ENCODE measurements at places on chromosomes 7 and 10.

- DNase-seq: peak; percentile 38
Observed at GRCh38 chr7:44058759-44059218, 6.6 kb downstream of the PGAM2 start.

DNA sequence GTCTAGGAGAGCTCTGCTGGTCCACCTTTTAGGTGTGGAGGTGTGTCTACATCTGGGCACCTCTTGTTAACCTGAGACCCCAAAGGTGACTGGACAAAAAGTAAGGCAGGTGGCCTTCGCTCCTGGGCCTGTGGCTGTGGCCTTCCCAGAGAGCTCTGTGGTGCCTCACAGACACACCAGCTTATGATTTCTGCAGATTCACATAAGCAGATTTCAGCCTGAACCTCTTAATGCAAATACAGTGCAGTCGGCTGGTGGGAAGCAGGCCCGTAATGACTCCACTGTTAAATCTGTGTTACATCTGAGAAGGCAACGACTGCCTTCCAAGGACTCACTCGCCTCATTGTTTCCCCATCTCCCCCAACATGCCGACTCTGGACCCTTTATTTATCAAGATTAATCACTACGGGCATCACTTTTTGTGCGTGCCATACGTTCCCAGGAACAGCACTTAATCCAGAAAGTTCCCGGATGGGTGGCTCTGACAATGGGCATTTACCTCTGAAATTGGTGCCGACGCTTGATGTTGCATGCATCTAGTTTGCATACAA lies 119.8 kb downstream of the EBF3 start:
- no peak for DNase-seq

- DNase-seq: no peak
Observed at GRCh38 chr7:16271990-16272665, 149.2 kb downstream of the CRPPA start.

- no peak for DNase-seq
Observed at GRCh38 chr7:108127461-108127860, 2.7 kb downstream of the LAMB4 start.

DNA sequence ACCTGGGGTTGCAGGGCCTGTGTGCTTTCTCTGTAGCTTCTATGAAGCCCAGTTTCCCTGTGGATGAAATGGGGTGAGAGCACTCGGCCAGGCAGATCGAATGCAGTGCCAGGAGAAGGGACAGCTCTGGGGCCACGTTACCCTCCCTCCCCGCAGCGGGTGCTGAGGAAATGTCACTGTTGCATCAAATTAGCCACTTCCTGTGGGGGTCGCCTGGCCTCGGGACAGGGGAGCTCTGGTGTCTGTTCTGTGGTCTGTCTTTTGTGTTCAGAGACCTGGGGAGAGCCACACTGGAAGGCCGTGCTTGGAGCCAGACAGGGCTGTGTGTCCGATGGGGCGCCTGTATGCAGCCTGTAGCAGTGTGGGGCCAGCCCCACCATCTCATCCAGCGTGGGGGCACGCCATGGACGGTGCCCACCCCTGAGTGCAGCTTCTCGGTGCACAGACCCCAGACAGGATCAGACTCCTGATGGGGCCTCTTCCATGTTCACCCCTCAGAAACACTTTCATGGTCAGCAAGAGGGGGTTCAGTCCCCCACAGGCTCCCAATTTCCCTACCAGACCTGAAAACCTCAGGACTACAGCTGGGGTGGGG lies 13.6 kb downstream of the TTYH3 start:
- no peak for DNase-seq

GRCh38 chr7:27424231-27424630 lies 181.6 kb downstream of the EVX1 start:
- DNase-seq: no peak

DNA sequence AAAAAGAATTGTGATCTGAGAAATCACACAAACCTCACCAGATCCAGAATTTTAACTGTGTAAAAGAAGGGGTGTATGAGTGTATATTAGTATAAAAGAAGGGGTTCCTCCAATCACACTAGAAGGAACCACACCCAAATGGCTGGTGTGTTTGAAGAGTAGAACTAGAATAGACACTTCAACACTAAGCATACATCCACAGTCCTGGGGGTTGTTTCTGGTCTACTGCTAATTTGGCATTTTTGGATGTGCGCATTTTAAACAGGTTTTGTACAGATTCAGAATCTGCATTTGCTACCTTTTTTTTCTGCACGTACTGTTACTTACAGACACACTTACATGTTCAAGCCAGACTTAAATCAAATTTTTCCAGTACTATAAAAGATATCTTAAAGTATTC lies 64.6 kb downstream of the PDE1C start:
- no peak for DNase-seq

GRCh38 chr7:131623154-131623553 lies 66.7 kb upstream of the PODXL start:
- DNase-seq: no peak

GRCh38 chr10:17213646-17214349 lies 12.3 kb upstream of the TRDMT1 start:
- DNase-seq: no peak

- DNase-seq: no peak
Observed at GRCh38 chr10:58578366-58578765, 65.7 kb downstream of the BICC1 start.

- peak; percentile 24 for DNase-seq
Observed at GRCh38 chr7:157711353-157711888, 374.6 kb downstream of the DNAJB6 start.

DNA sequence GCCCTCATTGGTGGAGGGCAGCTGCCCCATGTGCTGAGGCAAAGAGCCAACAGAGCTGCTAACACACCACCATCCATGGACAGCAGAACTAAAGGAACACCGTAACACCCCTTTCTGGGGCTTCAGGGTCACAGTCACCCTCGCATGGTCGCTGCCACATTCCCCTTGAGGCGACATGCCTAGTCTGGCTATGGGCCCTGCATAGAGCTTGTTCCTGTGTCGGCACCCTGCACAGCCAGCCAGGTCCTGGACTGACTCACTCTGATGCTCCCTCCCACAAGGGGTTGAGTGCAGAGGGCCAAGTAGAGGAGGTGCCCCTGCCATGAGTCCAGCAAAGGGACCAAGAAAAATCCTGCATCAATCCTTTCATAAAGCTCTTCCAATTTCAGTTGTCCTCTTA lies 77.8 kb downstream of the GNAT3 start:
- no peak for DNase-seq

- DNase-seq: no peak
Observed at GRCh38 chr10:32795598-32796183, 162.3 kb downstream of the ITGB1 start.

DNA sequence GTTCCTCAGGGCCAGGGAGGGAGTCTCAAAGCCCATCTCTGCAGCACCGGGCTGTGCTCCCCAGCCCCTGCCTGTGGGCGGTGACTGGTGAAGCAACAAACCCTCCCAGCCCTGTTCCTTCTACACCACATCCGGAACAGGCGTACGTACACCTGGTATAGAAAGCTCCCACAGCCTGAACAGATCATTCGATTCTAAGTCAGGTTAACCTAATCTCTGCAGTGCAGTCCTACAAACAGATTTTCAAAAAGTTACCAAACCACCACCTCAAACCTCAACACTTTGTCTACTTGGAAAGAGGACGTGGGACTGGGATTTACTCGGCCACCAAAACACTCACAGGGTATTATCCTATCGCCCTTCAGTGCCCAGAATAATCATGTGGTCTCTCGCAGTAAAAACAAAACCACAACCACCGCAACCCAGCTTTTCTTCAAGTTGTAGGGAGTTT lies 238.4 kb downstream of the DIP2C start:
- peak; percentile 86 for DNase-seq

DNA sequence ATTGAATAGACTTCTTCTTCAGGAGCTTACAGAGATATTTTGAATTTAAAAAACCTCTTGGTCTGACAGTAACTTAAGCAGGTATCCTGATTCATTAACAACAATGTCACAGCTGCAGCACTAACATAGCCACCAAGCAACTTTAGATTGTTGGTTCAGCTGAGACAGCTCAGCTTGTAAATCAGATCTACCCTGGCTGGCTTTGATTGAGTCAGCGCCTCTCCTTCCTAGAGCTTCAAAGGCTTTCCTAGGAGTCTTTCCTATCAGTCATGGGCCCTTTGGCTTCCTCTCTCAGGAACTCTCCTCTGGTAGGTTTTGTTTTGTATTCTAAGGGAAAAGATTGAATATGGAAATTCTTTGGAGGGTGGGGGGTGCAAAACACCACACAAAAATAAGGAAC lies 70.7 kb upstream of the STEAP4 start:
- DNase-seq: no peak

DNA sequence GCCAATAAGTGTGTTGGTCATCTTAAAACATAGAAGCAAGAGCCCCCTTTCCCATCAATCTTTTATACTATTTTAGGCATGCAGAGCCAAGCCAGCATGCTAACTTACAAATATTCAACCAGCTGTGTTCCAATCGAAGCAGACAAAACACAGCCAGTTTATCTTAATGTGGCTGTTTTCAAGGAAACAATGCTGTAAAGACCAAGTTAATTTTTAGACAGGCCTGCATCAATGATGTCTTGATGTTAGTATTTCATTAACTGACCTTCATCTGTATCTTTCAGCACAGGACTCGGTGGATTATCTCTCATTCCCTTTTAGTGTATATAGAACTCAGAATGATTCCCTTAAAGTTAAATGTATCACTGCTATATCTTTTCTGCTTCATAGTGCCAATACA lies 262.0 kb upstream of the ZWINT start:
- DNase-seq: no peak

- DNase-seq: no peak
Observed at GRCh38 chr7:122315507-122316466, 11.2 kb upstream of the FEZF1 start.

DNA sequence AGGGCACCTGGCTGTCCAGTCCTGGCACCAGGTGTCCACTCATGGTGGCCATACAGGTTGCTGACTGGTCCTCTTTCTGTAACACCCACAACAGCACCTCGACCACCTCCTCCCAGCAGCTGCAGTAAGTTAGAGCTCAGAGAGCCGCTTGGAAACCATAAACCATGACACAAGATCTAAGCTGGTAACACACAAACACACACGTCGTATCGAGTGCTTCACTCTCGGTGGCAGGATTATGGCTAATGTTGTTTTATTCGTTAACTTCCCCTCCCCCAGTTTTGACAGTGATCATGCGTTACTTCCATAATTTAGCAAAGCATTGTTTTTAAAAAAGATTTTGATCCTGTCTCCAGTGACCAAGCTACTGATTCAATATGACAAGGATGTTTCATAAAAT lies 59.7 kb downstream of the CAMK2B start:
- no peak for DNase-seq

GRCh38 chr7:132189881-132190280 lies 386.4 kb downstream of the PLXNA4 start:
- no peak for DNase-seq

GRCh38 chr10:89159316-89159715 lies 47.8 kb downstream of the CH25H start:
- no peak for DNase-seq

DNA sequence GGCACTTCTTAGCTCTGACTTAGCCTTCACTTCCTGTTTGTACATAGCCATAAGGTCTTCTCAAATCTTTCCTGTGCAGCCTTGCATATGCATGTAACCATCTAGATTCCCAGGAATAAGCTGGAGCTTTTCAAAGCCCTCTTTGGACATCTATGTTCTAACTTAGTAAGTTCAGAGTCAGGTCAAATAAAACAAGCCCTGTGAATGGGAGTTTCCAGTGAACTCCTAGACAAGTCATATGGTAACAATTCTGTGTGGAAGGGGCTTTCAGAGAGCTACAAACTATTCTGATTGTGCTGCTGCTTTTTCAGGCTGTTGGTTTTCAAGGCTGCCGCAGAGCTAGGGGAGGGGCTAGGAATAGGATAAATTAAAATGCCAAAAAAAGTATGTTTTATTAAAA lies 208.4 kb upstream of the AKR1E2 start:
- no peak for DNase-seq

GRCh38 chr7:45646207-45646821 lies 72.1 kb downstream of the ADCY1 start:
- no peak for DNase-seq

GRCh38 chr7:45677311-45677900 lies 103.2 kb downstream of the ADCY1 start:
- DNase-seq: no peak

GRCh38 chr7:43768887-43769272 lies 10.4 kb downstream of the BLVRA start:
- no peak for DNase-seq

GRCh38 chr7:116800594-116800993 lies 61.8 kb upstream of the CAPZA2 start:
- no peak for DNase-seq

GRCh38 chr7:71682841-71683781 lies 551.2 kb downstream of the GALNT17 start:
- DNase-seq: no peak

GRCh38 chr10:4181081-4181480 lies 396.1 kb upstream of the KLF6 start:
- DNase-seq: no peak

- DNase-seq: no peak
Observed at GRCh38 chr10:16297642-16298041, 139.2 kb upstream of the PTER start.

DNA sequence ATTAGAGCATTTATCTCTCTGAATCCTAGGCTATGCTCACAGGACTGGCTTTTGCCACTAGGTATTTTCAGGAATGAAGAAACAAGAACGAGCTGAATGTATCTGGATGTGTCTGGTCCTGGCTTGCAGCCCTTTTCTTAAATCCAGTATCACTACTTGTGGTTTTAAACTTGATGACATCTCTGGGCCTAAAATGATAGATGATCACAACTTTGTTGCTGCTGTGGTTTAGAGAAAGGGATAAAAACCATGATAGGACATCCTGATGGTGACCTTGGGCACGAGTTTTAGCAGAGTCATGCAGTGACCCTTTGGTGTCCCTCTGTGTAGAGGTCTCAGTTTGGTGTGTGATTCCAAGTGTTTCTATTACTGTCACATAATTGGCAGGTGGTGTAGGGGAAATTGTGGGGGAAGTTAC lies 31.7 kb upstream of the SEMA3C start:
- no peak for DNase-seq

DNA sequence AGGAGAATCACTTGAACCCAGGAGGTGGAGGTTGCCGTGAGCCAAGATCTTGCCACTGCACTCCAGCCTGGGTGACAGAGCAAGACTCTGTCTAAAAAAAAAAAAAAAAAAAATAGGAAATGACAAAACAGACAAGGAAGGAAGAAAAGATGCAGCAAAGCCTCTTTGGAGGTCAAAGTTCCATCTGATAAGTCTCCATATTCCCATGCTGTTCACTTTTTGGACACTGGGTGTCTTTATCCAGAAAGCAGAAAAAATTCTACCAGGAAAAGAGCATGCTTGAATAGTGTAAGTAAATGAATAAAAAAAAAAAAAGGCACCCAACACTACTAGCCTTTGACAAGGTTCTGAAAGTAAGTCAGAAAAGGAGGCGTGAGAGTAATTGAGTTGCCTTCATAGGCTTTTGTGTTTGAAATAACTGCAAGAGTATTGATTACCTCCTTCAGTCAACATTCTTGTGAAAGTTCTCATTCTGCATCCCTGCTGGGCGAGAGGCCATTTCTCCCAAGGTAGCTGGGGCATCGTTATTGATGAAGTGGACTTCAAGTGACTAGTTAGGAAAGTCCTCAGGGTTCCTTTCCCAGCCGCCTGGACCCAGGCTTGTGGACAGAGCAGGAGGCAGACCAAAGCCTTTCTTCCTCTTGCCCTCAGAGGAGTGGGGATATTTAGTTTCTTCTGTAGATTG lies 133.3 kb upstream of the KIF5B start:
- DNase-seq: no peak

Measured in activated effector memory CD4-positive, alpha-beta T cell treated with anti-CD3 and anti-CD28 coated beads, Interleukin-2, amount 50 U/mL, for 16 hours (primary cell).